Osteoblast (primary cell): ENCODE measurements at places on chromosomes 11 and 22. TPM values are rescaled to one million over a fixed set of nuclear protein-coding genes. Genes with fewer than 3 reads are reported as not detected.

XKR3 gene
- total RNA-seq = not detected in 2 replicates

LRRC4C gene
- 2.2 and 4.4 TPM in 2 replicates for total RNA-seq

CD3G gene
- total RNA-seq = not detected in 2 replicates

SVIP gene
- 1.8 and 2.9 TPM in 2 replicates for total RNA-seq

PTPRCAP gene
- total RNA-seq = under 0.01 and 0.36 TPM in 2 replicates

CLDN5 gene
- not detected in 2 replicates for total RNA-seq

C11orf97 gene
- total RNA-seq = not detected in 2 replicates

UBE2L6 gene
- 61.3 and 65.9 TPM in 2 replicates for total RNA-seq

ROM1 gene
- total RNA-seq = 6.5 TPM in 2 replicates

CLCF1 gene
- total RNA-seq = 6.2 and 6.9 TPM in 2 replicates

ABTB2 gene
- total RNA-seq = 5.1 and 5.9 TPM in 2 replicates

CSRP3 gene
- not detected in 2 replicates for total RNA-seq
